Peyer's patch (tissue), 4 donors: ENCODE measurements at places on chromosomes 4 and X. TPM values are rescaled to one million over a fixed set of nuclear protein-coding genes. Genes with fewer than 3 reads are reported as not detected.
A peak's percentile ranks its signal among the peaks of the same experiment; 100 is the strongest.

GRCh38 chr4:3461515-3462291 is 1.4 kb upstream of the DOK7 start:
- DNase-seq: peak; percentile 67
- no peaks in the 10 kb centered on the region for H3K27me3 ChIP-seq
- no peaks in the 10 kb centered on the region for H3K4me1 ChIP-seq
- H3K4me3 ChIP-seq: no peak overlapping the region

- no peak for DNase-seq
- H3K4me3 ChIP-seq: no peak overlapping the region
- H3K27me3 ChIP-seq: no peaks in the 10 kb centered on the region
- H3K27ac ChIP-seq: no peak overlapping the region
- no peaks in the 10 kb centered on the region for H3K36me3 ChIP-seq
Observed at GRCh38 chrX:53695946-53696549, 9.5 kb upstream of the HUWE1 start.

GRCh38 chrX:78375894-78376293 is 48.5 kb upstream of the CYSLTR1 start:
- no peak overlapping the region for H3K27ac ChIP-seq
- DNase-seq: no peak
- no peak overlapping the region for H3K4me3 ChIP-seq

DNA sequence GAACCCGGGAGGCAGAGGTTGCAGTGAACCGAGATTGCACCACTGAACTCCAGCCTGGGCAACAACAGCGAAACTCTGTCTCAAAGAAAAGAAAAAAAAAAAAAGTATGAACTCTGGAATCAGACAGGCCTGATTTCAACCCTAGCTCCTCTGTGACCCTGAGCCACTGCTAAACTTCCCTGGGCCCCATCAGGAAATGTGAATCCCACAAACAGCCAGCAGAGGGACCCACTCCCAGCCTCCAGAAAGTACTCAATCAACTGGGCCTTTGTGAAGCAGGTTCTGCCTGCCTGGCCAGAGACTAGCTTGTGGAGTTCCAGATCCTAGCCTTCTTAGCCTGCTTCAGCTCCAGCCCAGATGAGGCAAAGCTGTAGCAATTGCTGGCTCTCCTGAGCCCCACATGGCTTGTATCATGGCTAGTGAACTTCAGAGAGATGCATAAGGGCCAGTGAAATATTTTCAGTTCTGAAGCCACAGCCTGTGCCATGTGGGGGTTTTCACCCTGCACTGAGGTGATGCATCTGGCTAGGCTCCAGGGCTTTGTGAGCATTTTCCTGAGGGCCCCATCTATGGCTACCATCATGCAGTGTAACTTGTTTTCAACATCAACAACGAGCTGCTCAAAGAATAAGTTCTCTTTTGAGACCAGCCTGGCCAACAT is 7.2 kb upstream of the IDS start:
- peak; percentile 48 for DNase-seq
- no peaks in the 10 kb centered on the region for H3K4me1 ChIP-seq
- no peak overlapping the region for H3K27ac ChIP-seq
- no peaks in the 10 kb centered on the region for H3K36me3 ChIP-seq
- no peak overlapping the region for H3K4me3 ChIP-seq

- no peak overlapping the region for H3K4me3 ChIP-seq
- H3K27ac ChIP-seq: no peak overlapping the region
- no peaks in the 10 kb centered on the region for H3K27me3 ChIP-seq
- DNase-seq: no peak
- no peaks in the 10 kb centered on the region for H3K4me1 ChIP-seq
Observed at GRCh38 chrX:71227370-71228062, 4.5 kb downstream of the GJB1 start.

DNA sequence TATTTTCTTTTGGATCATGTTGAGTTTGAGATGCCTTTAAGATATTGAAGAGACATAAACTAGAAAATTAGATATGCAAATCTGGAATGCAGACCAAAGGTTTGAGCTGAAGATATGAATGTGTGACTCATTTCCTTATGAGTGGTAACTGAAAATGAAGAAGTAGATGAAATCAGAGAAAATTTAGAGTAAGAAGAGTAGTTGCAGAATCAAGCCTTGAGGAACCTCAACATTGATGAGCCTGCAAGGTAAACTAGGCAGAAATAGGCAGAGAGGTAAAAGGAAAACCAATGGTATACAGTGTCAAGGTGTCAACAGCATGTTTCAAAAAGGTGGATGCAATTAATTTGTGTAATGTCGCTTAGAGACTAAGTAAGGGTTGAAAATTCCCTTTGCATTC is 142.8 kb downstream of the MOSPD2 start:
- no peak overlapping the region for H3K4me3 ChIP-seq
- no peak for DNase-seq
- H3K27ac ChIP-seq: no peak overlapping the region
- no peaks in the 10 kb centered on the region for H3K27me3 ChIP-seq
- H3K36me3 ChIP-seq: no peaks in the 10 kb centered on the region
- H3K4me1 ChIP-seq: no peaks in the 10 kb centered on the region

Gene NOCT
- 8.3 TPM for total RNA-seq
